GM18507 (cell line): ENCODE measurements at places on chromosomes 2 and 18.

DNA sequence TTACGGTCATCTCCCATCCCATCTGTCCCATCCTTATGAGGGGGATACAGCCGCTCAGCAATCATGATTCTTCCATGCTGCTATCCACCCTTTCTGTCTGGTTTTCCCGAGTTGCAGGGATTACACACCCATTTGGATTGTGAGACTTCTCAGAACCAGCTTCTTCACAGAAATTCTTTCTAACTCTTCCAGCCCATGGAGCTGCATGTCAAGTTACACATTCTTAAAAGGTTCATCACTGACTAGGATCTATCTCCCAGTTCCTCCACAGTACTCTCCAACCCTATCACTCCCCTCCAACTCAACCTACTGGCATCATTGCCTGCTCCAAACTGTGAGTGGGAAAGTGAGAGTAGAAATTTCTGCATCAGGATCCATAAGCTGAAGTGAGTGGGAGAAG is 558.2 kb upstream of the TNP1 start:
- no peak for DNase-seq

GRCh38 chr2:221282386-221282785 is 289.7 kb downstream of the EPHA4 start:
- no peak for DNase-seq

GRCh38 chr2:73156539-73157124 is 43.9 kb upstream of the RAB11FIP5 start:
- DNase-seq, result no peak

DNA sequence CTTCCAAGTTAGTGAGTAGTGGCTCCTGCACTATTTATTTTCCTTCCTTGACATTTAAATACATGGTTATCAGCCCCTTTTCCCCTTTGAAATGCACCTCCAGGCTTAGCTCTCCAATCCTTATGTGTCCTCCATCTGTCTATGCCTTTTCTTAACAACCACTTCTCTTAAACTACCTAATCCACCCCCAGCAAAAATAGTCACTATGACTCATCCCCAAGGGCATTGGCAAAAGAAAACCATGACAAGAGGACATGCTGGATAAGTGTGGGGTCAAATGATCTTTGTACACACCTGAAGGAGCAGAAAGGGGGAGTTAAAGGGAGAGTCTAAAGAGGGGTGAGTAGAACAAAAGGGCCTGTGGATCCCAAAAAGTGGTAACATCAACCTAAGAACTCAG is 127.2 kb downstream of the ANKRD44 start:
- DNase-seq, result no peak

DNA sequence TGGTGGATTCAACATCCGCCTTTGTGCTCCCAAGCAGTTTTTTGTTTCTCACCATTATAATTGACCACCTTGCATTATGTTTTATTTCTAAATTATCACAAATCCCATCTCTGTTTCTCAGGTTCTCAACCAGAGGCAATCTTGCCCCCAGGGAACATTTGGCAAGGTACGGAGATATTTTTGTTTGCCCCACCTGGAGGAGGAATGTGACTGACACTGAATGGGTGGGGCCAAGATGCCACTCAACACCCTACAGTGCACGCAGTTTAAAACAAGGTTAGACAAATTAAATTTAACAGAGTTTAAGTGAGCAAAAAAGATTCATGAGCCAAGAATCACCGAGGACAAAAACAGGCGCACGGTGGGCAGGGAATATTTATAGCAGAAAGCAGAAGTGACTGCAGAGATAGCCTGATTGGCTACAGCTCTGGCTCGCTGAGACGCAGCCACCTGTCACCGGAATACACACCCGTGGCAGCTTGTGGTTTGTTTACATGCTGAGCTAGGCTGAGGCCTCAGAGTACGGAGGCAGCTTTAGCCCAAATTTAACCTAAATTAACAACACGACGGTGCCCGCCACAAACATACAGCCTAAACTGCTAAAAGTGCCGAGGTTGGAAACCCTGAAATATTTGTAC is 150.0 kb upstream of the ALKAL2 start:
- peak; percentile 42 for DNase-seq

DNA sequence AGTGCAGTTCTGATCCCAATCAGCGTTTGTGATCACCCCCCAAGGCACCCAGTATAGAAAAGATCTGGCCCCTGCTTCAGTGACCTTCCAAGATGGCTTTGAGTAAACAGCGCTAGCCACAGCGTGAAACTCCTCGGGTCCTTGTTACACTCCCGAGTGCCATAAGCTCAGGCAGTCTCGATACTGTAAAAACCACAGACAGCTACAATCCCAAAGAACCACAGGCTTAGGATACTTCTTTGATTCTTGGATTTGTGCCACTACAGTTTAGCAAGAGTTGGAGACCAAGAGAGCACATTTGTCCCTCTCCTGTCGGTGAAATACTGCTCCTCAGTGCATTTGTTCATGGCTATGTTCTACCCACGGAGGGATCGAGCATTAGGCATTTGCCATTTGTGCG is 352.5 kb upstream of the ZNF521 start:
- no peak for DNase-seq

- no peak for DNase-seq
These were observed 35.0 kb downstream of the EPB41L3 start for GRCh38 chr18:5508821-5509220.

GRCh38 chr2:46645681-46646162 is 166.4 kb downstream of the TMEM247 start:
- no peak for DNase-seq

DNA sequence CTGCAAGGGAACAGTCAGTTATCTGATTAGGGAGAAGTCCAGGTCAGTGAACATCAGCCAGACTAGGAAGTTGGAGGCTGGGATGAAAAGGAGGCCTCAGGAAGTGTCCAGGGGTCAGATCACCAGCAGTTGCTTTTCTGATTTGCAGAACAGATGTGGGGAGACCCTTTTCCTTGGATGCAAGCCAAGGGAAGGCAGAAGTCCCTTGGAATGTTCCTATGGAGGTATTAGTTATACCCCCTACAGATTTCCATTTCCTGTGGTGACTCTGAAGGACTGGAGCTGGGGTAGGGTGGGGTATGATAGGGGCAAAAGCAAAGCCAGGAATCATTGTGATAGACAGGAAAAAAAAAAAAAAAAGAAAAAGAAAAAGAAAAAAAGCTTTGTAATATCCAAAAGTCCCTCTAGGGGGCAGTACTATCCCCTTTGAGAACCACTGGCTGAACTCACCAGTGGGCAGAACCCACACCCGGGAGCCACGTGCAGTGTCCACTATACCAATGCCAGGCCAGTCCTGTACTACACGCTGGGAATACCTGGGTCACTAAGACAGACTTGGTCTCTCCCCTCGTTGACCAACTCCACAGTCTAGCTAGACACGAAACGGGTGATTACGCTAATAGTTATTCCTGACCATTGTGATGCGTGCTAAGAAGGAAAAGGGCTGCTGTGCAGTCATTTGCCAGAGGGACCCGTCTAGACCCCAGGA is 7.4 kb downstream of the DYSF start:
- DNase-seq, result no peak

GRCh38 chr2:168224346-168224745 is 23.0 kb downstream of the STK39 start:
- no peak for DNase-seq

GRCh38 chr2:132654968-132655367 is 15.0 kb downstream of the LYPD1 start:
- no peak for DNase-seq

DNA sequence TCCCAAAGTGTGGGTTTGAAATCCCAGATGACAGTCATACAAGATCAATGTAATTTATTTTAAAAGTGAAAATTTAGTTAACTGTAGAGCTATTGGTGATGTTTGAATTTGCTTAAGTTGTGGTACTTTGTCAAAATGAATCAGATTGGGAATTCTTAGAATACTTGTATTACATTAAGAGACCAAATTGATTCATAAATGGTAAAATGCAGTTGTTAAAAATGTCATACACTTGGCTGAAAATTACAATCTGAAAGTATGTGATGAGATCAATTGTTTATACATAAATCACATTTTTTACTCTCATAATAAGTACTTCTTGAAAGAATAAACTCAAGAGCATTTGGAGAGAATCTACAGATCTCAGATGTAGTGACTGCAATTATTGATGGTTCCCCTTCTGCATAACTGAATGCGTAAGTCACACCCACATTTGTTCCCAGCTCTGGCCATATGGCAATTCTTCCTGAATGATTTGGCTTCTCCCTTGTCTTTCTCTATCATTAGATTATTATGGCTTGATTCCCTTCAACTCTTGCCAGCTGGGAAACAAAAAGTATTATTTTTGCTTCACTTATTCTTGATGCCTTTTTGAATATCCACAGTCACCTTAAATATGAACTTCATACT is 558.5 kb downstream of the CPS1 start:
- DNase-seq, result no peak

GRCh38 chr2:52365946-52366345 is 1334.0 kb upstream of the NRXN1 start:
- DNase-seq, result no peak

- DNase-seq, result no peak
These were observed 125.8 kb downstream of the TANC1 start for GRCh38 chr2:159094173-159094737.

GRCh38 chr2:158187908-158188307 is 86.2 kb downstream of the UPP2 start:
- DNase-seq, result no peak

DNA sequence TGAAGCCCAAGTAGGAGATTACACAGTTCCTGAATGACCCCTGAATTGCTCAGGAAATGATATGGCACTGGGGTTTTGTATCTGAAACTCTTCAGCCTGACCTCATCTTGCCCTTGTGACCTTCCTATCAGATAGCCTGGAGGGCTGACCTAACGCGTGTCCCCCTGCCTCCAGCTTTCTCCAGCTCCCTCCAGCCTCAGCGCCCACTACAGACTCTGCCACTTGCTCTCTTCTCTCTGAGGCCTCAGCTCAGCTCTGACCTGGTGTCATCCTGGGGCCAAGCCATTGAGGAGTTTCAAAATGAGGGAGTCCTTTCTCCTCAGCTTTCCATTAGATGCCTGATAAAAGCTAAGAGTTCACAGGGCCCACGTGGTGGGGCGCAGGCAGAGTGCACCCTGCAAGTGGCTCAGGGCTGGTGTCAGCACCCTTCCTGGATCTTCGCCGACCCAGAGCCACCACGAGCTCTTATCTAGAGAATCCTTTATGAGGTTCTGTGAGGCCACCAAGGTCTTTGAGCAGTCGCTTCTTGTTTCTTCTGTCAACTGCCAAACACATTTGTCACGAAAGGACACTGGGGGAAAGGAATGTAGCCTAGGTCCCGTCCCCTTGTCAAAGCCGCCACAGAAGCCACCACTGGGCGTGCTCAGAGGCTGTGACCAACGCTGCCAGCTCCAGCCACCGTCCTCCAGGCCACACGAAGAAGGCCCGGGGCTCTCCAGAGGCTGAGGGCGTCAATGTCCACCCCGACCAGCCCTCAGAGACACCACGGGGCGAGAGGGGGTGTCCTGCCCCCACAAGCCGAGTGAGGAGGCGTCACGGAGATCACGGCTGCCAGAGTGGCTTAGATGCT is 131.3 kb upstream of the GPC1 start:
- DNase-seq, result no peak

GRCh38 chr2:223148516-223148915 is 96.5 kb downstream of the KCNE4 start:
- no peak for DNase-seq

GRCh38 chr2:25650256-25650655 is 23.1 kb downstream of the DTNB start:
- DNase-seq, result no peak

DNA sequence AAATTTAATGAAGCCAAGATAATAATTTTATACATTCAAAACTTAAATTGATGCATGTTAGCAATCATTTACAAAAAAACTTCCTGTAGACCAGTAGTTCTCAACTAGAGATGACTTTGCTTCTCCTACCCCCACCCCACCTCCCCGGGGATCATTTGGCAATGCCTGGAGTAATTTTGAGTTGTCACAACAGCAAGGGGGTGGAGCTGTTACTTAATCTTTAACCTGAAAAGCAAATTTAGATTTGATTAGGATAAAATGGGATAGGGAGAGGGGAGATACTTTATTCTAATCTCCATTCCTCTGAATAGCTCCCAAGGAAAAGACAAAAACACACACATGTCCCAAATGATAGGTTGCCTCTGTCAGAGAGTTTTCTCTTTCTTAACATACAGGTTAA is 4.2 kb downstream of the SLC40A1 start:
- DNase-seq, result no peak

- no peak for DNase-seq
These were observed 143.1 kb upstream of the AQP4 start for GRCh38 chr18:27008575-27008974.

DNA sequence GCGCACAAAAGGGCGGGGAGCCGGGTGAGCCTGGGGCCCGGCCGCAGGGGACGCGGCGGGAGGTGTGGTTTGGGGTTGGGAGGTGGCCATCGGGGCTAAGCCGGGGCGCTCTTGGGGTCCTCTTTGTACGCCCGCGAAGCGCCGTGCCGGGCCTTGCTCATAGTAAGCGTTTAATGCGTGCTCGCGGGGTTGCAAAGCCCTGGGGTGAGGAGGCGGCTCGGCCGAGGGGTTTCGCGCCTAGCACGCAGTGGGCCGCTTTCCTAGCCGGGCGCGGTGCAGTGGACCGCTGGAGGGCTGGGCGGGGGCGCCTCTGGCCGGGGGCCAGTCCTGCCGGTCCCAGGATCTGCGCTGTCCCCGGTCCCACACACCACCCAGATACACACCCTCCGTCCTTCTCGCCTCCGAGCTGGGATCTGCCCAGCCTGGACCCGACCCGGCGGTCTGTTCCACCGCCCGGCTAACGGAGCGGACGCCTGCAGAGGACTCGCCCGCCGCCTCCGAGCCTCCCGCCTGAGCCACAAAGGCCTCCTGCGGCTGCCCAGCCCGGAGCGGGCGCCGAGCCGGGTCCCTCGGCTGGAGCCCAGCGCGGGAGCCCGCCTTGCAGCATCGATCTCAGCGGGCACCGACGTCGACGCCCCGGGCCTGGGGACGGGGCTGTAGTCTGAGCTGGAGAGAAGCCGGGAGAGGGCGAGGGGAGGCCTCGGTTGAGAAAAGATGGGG is 564 bp downstream of the DPYSL5 start:
- no peak for DNase-seq

GRCh38 chr18:77815666-77816338 is 566.2 kb downstream of the GALR1 start:
- DNase-seq, result no peak

DNA sequence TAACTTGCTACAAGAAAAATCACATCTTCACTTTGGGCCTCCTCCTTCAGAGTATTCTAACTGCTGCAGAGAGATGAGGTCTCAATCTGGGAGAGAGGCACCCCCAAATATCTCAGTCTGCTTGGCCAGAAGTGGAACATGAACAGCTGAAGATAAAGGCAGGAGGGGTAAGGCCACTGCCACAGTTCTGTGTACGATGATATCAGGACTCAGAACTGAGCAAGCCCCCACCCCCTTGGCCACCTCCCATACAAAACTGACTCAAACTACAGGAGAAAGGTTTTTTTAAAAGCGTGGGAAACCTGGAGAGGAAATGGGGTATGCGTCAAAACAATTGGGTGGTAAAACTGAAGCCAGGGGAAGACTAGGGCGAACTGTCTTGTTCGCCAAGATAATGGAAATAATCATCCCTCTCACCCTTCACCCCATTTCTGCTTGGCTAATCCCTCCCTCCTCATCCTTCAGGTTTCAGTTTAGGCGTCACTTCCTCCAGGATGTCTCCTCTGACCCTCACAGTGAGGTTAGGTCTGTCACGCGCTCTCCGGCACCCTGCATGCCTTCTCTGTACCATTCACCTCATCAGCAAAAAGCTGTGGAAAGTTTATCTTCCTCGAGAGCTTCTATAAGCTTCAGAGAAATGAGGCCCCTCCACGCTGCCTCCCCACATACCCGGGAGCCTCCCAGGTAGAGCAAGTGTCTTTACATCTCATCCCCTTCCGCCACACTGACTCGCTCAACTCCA is 64.4 kb downstream of the SFXN5 start:
- no peak for DNase-seq

GRCh38 chr2:191109888-191110287 is 40.9 kb downstream of the STAT4 start:
- no peak for DNase-seq

- no peak for DNase-seq
These were observed 169.5 kb upstream of the AGAP1 start for GRCh38 chr2:235324324-235324723.
